ENCODE measurements at places on chromosomes 5 and 9.

DNA sequence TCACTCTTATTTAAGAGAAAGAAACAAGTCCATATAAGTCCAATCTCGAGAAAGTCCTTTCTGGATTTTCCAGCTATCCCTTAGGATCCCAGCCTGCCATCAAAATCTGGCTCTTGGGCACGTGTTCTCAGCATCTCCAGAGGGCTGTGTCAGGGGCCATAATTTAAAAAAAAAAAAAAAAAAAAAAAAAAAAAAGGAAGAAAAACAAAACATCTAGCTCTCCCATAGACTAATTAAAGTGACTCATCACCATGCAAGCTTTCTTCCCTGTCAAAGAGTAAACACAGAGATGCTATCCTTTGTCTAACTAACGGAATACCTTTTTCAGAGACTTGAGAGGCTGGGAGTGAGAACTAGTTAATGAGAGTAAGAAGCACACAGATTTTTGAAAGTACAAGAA is 44.9 kb upstream of the MYO10 start:
- DNase-seq, result no peak

GRCh38 chr9:3332802-3333201 is 193.0 kb downstream of the RFX3 start:
- DNase-seq, result no peak

DNA sequence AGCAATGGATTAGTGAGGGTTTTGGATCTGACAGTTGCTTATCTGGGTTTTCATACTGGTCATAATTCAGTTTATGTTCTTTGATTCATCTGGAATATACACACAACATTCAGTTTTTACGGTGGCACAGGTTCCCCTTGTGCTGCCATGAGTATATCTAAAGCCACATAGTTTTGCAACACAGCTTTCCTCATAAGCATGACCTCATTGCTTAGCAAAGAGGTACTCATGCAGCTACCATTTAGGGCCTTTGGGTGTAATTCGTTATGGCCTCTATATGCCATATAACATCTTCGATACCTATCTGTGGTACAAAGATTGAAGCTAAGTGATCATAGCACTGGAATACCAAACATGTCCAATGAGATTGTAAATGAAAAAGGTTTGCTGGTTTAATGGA is 2.9 kb upstream of the RBM22 start:
- DNase-seq, result no peak

- DNase-seq, result no peak
These were observed 24.0 kb downstream of the VLDLR start for GRCh38 chr9:2645569-2645968.

- no peak for DNase-seq
These were observed 223.3 kb upstream of the IRX1 start for GRCh38 chr5:3372289-3372688.

DNA sequence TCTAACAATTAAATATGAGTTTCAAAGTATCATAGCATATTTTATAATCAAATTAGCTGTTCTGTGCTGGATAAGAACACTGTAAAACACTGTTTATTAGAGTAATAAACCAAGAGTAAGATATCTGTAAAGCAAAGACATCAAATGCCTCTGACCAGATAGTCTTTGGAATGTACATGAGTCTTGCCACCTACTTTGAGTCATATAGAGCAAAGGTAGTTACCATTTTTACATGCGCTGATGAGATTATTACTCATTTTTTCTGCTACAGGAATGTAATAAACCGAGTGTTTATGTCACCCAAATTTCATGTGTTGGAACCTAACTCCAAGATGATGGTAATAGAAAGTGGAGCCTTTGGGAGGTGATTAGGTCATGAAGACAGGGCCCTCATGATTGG is 654.5 kb downstream of the CETN3 start:
- no peak for DNase-seq

GRCh38 chr9:114558027-114558675 is 29.4 kb upstream of the ATP6V1G1 start:
- no peak for DNase-seq

GRCh38 chr9:80649496-80649895 is 1039.9 kb downstream of the TLE1 start:
- DNase-seq, result no peak

GRCh38 chr5:172421020-172421419 is 33.3 kb downstream of the SH3PXD2B start:
- DNase-seq, result no peak

GRCh38 chr5:21140987-21141386 is 1153.0 kb upstream of the CDH18 start:
- DNase-seq, result no peak

- DNase-seq, result peak; percentile 10
These were observed 5.9 kb upstream of the SLC22A5 start for GRCh38 chr5:132363431-132364112.

- no peak for DNase-seq
These were observed 475.5 kb downstream of the CETN3 start for GRCh38 chr5:89934069-89934468.

- no peak for DNase-seq
These were observed 673 bp downstream of the CDC25C start for GRCh38 chr5:138330813-138331448.

DNA sequence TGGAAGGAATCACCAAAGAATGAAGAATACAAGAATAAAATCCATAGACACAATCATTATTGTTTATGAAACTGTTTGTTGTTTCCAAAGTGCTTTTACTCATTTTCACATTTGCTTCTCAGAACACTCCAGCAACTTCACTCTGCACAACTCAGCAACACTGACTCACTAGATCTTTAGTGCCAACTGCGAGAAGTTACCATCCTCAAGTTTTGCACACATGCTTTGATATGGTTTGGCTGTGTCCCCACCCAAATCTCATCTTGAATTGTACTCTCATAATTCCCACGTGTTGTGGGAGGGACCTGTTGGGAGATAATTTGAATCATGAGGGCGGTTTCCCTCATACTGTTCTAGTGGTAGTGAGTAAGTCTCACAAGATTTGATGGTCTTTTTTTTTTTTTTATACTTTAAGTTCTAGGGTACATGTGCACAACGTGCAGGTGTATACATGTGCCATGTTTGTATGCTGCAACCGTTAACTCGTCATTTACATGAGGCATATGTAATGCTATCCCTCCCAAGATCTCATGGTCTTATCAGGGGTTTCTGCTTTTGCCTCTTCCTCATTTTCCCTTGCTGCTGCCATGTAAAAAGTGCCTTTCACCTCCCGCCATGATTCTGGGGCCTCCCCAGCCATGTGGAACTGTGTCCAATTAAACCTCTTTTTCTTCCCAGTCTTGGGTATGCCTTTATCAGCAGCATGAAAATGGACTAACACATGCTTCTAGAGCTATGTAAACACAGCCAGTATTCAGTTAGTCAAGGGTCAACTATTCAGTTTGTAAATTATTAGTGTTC is 36.9 kb downstream of the CLINT1 start:
- no peak for DNase-seq

- peak; percentile 22 for DNase-seq
These were observed 263.9 kb downstream of the CHSY3 start for GRCh38 chr5:130168211-130168610.

GRCh38 chr5:157651623-157652376 is 438 bp downstream of the SOX30 start:
- peak; percentile 44 for DNase-seq

GRCh38 chr5:180074462-180074861 is 2.9 kb upstream of the RNF130 start:
- DNase-seq, result no peak

GRCh38 chr9:129550199-129550839 is 70.6 kb downstream of the C9orf50 start:
- peak; percentile 91 for DNase-seq

DNA sequence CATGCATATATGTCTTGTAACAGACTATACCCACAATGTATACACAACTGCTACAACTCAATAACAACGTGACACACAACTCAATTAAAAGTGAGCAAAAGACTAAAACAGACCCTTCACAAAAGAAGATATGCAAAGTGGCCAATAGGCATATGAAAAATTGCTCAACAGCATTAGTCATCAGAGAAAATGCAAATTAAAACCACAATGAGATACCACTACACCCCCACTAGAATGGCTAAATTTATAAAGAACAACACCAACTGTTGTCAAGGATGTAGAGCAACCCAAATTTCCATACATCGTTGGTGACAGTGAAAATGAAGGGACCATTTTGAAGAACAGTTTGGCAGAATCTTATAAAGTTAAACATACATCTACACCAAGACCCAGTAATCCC is 38.9 kb downstream of the GABRB2 start:
- no peak for DNase-seq

GRCh38 chr9:78756813-78757510 is 460.0 kb downstream of the PSAT1 start:
- no peak for DNase-seq

GRCh38 chr5:122581629-122582028 is 193.3 kb upstream of the SNX2 start:
- no peak for DNase-seq

- DNase-seq, result no peak
These were observed 3.3 kb upstream of the SH2D3C start for GRCh38 chr9:127781806-127782205.

DNA sequence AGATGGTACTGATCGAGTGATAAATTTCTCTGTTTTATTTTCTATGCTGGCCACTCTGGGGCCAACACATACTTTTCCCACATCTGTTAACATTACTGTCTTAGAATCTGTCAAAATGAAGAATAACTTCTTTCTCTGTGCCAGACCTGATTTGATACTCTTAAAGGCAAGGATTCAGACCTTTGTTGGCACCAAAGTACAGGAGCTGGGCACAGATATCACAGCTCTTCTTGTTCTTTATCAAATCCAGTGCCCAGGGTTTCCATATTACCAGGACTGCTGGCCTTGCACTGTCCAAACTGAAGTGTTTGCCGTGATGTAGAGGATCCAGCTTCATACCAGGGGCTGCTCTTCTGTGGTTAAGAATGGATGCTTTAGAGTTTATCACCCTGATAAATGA is 20.9 kb downstream of the ZNF474 start:
- no peak for DNase-seq

DNA sequence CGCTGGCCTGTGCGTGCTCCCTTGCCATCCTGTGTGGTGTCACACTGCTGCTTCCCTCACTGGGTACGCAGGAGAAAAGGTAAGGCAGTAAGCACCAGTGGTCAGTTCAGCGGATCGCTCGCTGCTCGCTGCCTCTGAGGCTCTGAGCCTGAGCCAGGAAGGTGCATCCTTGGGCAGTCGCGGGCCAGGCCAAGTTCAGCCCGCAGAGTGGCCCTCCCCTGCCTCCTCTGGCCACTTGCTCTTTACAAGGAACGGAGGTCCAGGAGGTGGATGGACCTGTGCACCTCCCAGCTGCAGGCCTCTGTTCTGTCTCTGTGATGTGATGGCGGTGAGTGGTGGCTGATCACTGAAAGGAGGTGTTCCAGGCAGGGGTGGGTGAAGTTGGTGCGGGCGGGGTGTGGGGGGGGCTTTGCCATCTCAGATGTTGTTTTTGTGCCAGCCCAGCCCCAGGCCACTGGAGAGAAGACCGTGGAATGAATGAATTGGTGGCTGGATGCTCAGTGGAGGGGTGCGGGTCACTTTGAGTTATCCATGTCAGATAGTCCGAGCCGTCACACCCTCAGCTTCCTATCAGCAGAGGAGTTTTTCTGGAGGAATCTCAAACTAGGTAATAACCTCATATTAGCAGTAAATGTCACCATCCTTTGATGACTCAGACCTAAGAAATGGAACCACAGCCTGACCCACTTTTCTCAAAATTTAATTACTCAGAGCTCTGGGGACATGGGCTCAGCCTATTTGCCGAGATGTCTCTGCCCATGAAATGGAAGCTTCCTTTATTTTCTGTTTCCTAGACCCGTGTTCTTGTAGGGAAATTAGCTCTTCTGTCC is 7.3 kb downstream of the COL5A1 start:
- no peak for DNase-seq

GRCh38 chr5:43652537-43653302 is 49.7 kb downstream of the NNT start:
- no peak for DNase-seq

GRCh38 chr5:82551192-82551591 is 273.0 kb upstream of the RPS23 start:
- DNase-seq, result no peak

GRCh38 chr5:31095796-31096195 is 97.7 kb upstream of the CDH6 start:
- no peak for DNase-seq

DNA sequence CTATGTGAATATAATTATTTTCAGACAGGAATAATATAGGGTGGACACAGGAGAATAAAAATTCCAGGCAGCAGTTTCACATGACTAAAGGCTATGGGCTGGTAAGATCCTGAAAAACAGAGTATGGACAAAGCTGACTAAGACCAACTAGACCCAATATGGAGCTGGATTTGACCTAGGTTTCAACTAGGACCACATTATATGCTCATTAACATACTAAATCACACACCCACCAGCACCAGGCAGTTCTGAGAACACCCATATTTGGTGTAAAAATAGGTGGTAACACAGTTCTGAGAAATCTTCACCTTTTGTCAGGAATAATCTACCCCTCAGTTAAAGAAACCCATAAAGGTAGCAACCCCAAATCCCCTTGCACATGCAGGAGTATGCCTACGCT is 64.7 kb downstream of the MAPKAP1 start:
- DNase-seq, result no peak

GRCh38 chr5:174481737-174482136 is 242.6 kb upstream of the MSX2 start:
- DNase-seq, result no peak

- no peak for DNase-seq
These were observed 2.8 kb upstream of the GPR150 start for GRCh38 chr5:95617057-95617456.

- DNase-seq, result no peak
These were observed 47.6 kb upstream of the GRHPR start for GRCh38 chr9:37374892-37375291.

DNA sequence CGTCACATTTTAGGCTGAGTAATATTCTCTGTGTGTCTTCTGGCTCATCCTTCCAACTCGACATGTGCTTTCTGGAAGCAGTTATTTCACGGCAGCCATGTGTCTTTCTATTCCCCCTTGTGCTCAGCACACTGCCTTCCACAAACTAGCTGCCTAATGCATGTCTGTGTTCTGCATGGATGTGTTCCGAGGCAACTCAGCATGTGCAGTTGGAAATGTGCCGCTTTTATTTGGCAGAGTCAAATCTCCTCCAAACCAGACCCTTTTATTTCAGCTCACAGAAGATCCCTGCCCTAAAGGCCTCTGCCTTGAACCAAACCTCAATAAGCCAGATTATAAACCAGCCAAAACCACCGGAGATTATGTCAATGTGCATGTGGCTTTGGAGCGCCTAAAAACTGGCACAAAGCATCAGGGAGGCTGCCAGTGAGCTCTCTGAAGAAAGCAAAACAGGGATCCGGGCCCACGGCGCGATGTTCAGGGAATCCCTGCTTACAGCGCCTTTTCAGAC is 360.2 kb downstream of the DEPDC1B start:
- no peak for DNase-seq

GRCh38 chr5:116497631-116498030 is 77.0 kb downstream of the SEMA6A start:
- DNase-seq, result no peak

DNA sequence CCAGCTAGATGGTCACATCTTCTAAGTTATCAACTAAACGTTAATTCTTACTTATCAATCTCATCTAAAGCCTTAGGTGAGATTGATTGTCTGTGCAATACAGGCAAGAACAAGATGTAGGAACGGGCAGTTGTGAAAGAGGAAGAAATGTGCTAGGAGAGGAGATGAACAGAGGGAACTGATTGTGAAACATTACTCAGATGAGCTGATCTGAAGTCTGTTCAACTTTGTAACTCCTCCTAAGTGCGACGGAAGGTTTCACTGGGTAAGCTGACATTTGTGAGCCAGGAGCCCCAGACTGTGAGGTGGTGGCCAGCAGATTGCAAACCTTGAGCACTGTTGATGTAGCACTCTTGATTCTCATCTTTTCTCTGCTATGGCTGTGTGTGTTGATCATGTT is 204.1 kb downstream of the CD180 start:
- DNase-seq, result no peak
